ENCODE measurements at places on chromosomes 11 and 22.

DNA sequence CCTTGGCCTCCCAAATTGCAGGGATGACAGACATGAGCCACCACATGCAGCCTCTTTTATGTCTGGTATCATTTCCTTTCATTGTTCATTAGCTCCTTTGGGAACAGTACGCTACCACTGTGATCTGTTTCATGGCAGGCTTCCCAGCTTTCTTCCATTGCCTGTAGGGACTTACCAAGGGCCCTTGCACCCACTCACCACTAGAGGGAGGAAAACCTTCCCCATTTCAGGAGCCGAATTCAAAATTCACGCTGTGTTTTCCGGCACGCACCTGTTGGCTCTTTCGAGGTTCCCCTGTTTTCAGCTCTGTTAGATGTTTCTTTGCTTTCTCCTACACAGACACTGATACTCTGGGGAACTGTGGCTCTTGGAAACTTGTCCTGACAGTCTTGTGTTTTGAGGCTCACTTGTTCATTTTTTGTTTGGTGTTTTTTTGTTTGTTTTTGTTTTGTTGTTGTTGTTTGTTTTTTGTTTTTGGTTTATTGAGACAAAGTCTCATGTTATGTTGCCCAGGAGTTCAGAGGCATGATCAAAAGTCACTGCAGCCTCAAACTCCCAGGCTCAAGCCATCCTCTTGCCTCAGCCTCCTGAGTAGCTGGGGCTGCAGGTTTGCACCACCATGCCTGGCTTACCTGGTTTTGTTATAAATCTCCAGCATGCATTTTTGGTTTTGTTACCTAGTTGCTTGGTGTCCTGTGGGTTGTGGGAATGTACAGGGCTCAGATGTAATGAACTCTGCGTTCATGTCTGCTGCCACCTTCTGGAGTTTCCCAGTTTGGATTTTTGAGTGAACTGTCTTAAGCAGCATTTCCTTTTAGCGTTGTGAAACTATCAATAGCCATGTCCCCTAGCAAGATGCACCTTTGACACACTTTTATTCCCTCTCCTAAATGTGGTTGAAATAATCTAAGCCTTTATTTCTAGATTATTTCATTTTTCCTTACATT is 2.3 kb downstream of the KRTAP5-11 start:
- peak; percentile 69 for DNase-seq

DNA sequence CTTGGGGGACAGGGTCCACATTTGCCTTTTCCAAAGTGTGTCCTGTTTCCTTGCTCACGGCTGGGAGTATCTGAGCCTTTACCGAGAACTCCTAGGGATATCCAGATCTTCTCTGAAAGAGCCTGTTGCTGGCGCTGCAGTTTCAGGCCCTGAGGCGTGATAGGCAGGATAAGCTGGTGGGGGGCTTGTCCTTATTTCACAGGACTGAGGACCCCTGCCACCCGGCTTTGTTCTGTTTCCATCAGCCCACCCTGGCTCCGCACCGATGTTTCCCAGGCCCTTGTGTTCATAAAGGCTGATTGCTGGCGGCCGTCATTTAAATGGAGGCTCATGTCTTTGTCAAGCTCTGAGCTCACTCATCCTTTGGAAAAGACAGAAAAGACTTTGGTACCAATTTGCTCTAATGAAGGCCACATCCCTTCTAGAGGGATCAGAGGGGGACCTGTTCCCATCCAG is 9.4 kb upstream of the NPTXR start:
- no peak for DNase-seq

DNA sequence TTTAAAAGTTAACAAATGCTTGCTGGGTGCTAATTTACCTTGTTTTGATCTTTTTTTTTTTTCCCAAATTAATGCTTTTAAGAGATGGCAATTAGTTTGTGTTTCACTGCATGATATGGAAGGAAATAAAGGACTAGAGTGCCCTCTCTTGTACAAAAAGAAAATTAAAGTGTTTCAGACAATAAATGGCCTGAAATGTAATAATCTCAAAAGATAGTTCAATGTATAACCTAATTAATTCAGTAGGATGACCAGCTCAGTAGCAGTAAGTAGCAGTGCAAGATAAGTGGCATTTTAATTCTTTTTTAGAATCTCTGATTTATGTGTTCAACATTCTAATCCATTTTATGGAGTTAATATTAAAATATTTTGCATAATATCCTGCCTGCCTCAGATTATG is 39.9 kb upstream of the MYO18B start:
- DNase-seq = no peak

- DNase-seq = no peak
These were observed 19.1 kb upstream of the ROBO3 start for GRCh38 chr11:124846070-124846673.

Data from mesendoderm (in vitro differentiated cells).